Thymus (tissue), 14 donors: ENCODE measurements at places on chromosomes 3 and 15. TPM values are rescaled to one million over a fixed set of nuclear protein-coding genes. Genes with fewer than 3 reads are reported as not detected.

GRCh38 chr3:188178293-188178936 lies 24.5 kb downstream of the LPP start:
- no peak for DNase-seq

DNA sequence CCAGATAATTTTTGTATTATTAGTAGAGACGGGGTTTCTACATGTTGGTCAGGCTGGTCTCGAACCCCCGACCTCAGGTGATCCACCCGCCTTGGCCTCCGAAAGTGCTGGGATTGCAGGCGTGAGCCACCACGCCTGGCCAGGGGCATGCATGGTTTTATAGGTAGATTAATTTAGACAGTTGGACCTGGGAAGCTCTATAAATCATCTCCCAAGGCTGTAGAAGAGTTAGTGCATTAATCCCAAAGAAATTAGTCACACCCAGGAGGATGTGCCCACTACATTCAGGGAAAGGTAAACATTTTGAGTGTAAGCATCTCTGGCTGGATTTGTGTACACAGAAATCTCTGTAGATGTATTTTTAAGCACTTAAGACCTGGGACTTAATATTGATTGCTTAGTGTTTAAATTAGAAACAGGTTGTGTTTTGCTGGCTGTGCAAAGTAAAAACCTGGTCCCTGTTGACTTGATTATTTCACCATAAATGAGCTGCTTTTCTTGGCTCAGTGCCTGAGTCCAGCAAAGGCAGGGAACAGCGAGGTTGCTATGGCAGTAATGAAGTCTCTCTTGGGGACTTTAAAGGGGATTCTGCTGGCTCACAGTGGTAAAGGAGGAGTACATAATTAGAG lies 19.2 kb downstream of the EXOSC7 start:
- no peak for DNase-seq

DNA sequence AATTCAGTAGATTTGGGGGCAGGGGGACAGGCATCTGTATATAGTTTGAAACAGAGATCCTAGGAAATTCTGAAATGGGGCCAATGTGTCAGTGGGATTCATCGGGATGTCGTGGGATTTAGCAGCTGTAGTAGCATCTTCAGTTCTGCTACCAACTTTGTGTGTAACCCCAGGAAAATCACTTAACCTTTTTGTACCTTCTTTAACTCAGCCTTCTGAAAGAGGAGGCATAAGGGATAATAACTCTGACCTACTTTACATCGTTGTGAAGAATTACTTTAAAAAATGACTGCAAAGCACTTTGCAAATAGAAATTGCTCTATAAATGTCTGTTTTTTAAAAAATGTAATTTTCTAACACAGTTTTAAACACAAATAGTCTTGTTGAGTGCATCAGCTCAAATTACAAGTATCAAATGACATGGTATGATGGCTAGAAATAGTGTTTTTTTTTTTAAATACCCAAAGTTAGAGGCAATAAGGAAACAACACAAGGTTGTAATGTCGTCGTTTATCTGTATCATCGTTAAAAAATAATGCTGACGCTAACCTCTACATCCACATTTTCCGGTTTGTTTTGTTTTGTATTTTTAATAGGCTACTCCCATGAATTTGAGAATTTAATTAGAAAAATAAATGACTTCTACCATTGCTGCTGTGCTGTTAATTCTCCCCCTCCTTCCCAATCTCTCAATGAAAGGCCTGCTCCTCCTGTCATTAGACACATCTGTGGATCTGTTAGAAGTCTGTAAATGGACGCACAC lies 338.5 kb downstream of the PTPRG start:
- no peak for DNase-seq

GRCh38 chr15:64247906-64248541 lies 85.2 kb upstream of the PPIB start:
- DNase-seq: no peak

- DNase-seq: no peak
These were observed 53.6 kb downstream of the SETMAR start for GRCh38 chr3:4356546-4357410.

- no peak for DNase-seq
These were observed 451.6 kb upstream of the TPRG1 start for GRCh38 chr3:188720215-188720614.

- DNase-seq: no peak
These were observed 5.4 kb upstream of the TBC1D5 start for GRCh38 chr3:17747890-17748247.

DNA sequence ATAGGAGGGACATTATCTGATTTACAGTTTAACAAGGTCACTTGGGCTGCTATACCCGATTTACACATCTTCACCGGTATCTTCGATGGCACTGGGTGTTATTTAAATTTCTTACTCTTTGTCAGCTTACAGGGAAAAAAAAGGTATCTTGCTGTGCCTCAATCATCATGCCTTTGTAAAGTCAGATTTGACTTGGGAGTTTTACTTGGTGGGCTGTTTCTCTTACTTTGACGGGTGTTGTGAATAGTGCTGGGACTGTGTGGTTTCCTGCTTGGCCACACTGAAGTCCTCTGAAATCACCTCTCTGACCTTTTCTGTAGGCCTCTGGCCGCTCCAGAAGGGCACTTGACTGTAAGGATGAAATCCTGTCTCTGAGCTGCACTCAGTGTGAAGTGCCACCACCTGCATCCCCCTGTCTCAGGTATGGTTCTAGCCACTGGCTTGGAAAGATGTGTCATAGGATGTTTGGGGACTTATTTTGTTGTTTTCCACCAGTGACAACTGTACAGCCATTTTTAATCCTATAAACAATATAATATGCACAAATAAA lies 3.1 kb upstream of the SLC24A1 start:
- DNase-seq: no peak

- no peak for DNase-seq
These were observed 8.4 kb upstream of the CMTM6 start for GRCh38 chr3:32511005-32511404.

DNA sequence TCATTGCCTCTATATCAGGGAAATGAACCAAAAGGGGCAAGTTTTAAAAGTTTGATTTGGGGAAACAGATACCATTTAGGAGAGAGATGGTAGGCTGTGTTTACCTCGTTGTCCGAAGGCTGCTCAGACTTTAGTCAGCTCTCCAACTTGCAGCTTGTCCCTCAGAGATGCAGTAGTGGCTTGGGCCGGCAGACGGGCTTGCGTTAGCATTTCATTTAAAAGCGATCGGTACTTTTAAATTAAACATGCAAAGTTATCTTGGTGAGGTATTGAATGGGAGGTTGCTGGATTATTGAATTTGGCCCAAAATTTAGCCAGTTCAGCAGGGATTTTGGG lies 26.2 kb downstream of the EEFSEC start:
- no peak for DNase-seq

DNA sequence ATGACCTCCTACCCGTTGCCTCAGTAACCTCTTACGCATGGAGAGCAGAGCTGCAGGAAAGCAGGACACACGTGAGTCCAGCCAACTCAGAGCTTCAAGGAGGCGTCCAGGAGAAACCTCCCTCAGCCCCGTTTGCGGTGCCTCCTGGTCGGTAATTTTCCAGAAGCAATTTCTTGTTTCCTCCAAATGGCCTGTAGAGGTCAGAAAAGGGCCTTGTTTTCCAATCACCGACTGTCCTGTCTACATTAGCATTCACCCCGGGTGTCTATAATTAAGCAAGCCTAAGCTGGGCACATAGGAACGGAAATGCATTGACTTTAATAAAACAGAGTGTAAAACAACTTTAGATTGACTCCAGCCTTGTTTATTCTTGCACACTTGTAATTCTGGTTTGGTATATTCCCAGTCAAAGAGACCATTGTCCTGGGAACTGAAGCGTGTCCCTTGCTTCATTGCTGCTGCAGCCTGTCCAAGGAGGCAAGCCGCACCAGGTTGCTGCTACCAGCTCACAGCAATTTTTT lies 836.2 kb downstream of the AGBL1 start:
- no peak for DNase-seq

DNA sequence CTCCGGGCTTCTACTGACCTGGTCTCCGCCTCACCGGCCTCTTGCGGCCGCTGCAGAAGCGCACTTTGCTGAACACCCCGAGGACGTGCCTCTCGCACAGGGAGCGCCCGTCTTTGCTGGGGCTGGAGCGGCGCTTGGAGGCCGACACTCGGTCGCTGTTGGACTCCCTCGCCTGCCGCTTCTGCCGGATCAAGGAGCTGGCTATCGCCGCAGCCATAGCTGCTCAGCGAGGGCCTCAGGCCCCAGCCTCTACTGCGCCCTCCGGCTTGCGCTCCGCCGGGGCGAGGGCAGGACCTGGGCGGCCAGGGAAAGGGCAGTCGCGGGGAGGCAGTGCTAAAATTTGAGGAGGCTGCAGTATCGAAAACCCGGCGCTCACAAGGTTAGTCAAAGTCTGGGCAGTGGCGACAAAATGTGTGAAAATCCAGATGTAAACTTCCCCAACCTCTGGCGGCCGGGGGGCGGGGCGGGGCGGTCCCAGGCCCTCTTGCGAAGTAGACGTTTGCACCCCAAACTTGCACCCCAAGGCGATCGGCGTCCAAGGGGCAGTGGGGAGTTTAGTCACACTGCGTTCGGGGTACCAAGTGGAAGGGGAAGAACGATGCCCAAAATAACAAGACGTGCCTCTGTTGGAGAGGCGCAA lies 319.2 kb downstream of the FGF12 start:
- no peak for DNase-seq

The PP2D1 gene
- polyA plus RNA-seq: not detected

The CGNL1 gene
- polyA plus RNA-seq: 5.7 TPM

The CNTN6 gene
- polyA plus RNA-seq: not detected
